ENCODE measurements at places on chromosomes 12 and 14.

GRCh38 chr14:61625165-61625564 lies 70.1 kb upstream of the HIF1A start:
- no peak for DNase-seq

DNA sequence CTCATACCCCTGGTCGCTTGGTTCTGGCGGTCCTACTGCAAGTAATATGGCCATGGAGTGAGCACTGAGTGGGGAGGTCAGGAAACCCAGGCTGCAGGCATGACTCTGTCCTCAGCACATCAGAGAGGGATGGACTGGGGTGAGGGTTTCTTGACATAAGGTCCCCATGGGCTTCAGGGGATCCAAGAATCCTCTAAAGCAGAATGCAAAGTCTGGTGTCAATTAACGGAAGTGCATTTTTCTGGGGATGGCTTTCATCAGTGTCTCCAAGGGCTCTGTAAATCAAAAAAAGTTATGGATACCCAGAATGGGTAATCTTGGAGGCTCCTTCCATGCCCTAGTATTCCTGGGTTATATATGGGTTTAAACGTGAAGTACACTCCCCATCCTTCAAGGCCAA lies 3.7 kb downstream of the FIGNL2 start:
- DNase-seq, result no peak

GRCh38 chr12:55001198-55001868 lies 16.8 kb upstream of the TESPA1 start:
- DNase-seq, result no peak

GRCh38 chr12:123828854-123829547 lies 66.9 kb downstream of the DNAH10 start:
- no peak for DNase-seq

- peak; percentile 76 for DNase-seq
These were observed 13.0 kb downstream of the PLEKHG6 start for GRCh38 chr12:6323340-6323994.

- no peak for DNase-seq
These were observed 23.7 kb downstream of the DEGS2 start for GRCh38 chr14:100135784-100136183.

DNA sequence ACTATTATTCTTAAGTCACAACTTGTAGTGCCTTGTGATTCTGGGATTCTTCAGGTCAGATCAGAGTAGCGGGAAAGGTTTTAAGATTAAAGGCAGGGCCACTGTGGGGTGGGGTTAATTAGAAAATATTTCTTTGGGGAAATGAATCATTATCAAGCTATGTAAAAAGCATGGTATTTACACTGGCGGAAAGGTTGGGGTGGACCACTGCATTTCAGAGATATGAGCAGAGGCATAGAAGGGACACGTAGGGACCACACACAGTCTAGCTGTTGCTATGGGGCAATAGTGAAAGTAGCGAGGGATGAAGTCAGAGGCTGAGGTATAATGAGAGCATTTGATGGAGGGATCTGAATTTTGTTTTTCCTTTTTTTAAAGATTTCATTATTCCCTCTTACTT lies 31.7 kb upstream of the KCNH3 start:
- no peak for DNase-seq

GRCh38 chr12:79223761-79224160 lies 359.2 kb downstream of the SYT1 start:
- DNase-seq, result no peak

GRCh38 chr12:21642707-21643389 lies 14.8 kb downstream of the LDHB start:
- no peak for DNase-seq

GRCh38 chr14:36805131-36805559 lies 143.5 kb downstream of the PAX9 start:
- DNase-seq, result no peak

GRCh38 chr12:3352230-3352629 lies 138.8 kb upstream of the PRMT8 start:
- no peak for DNase-seq

GRCh38 chr14:54564071-54564867 lies 2.7 kb upstream of the SAMD4A start:
- peak; percentile 56 for DNase-seq

DNA sequence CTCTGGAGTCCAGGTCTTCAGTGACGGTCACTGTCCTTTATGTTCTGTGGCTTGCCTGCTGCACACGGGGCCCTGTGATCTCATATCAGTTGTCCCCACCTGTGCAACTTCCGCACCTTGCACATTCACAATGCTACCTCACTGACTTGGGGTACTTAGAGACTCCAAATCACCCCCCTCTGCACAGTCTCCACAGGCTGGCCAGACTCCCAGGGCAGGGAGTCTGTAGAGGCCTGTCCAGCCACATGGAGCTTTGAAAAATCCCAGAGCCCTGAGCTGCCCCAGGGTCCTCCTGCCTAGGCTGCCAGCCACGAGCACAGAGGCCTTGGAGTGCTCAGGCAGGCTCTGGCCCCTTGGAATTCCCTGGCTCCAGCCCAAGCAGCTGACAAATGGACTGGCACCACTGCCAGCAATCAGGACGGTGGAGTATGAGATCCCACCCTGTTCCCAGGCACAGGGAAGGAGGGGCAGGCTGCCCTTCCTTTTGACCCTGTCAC lies 26.4 kb downstream of the CMKLR1 start:
- no peak for DNase-seq

GRCh38 chr12:49674318-49674981 lies 32.8 kb downstream of the FMNL3 start:
- DNase-seq, result no peak

DNA sequence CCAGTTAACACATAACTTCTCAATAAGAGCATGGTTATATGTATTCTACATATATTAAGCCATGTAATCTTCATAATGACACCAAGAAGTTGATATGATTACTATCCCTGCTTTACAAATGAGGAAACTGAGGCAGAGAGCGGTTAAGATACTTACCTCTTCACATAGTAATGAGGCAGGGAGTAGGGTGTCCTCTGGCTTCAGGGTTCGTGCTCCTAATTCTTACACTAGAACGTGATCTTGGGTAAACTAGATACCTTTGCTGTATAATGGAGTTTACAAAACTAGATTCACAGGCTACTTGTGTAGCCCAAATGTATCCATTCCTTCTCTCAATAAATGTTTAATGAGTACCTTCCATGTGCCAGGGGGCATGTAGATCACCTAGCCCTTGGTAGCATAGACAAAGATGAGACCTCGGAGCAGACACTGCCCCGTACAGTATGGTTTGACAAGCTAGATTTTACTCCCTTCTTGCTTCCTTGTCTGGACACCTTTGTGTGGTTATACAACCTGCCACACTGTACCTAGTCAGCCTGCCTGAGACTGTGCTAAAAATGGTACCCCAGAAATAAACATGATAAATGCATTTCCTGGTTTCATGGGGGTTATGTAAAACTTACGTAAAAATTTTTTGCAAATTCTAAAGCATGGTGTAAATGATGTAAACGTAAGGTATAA lies 991.8 kb downstream of the VRK1 start:
- no peak for DNase-seq

DNA sequence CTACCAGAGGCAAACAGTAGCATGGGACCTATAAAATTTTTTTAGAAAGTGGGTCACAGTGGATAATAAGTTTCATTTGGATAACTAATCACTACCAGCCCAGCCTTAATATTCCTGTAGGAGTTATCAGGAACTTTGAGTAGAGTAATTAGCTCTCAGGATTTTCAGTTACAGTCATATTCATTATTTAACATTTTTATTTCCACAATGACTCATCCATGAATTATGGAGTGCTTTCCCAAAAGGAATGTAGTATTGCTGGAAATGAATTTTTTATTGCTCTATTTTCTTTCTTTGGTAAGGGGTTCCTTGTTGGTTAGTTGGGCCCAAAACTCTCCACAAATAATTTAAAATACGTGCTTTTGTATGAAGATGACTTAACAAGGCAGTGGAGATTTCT lies 53.7 kb downstream of the ERC1 start:
- DNase-seq, result no peak

GRCh38 chr12:68611094-68611805 lies 551 bp downstream of the RAP1B start:
- peak; percentile 62 for DNase-seq

DNA sequence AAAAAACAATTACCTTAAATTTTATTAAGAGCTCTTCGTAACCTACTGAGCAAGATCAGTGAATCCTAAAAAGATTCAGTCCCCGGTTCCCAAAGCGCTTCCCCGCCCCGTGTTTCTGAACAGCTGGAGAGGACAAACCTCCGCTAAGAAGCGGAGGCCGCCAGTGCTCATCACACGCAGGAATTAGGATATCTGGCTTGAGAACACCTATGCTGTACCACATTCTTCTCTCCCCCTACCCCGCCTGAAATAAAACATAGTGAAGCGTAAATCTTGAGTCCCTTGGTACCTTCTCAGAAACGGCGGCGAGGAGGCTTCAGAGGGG lies 774 bp upstream of the WDR20 start:
- no peak for DNase-seq

DNA sequence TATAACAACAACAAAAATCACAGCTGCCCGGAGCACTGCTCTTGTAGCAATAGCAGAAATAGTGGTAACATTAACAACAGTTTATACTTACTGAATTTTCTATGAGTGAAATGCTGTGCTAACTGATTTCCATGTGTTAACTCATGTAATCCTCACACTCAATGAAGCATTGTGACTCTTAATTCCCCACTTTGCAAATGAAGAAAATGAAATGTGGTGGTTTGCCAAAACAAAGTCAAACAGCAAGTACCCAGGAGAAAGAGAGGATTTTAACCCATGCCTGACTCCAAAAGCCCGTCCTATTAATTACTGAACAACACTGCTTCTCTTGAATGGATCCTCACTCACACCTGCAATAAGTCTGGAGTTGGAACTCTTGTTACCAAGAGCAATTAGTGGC lies 123.5 kb downstream of the MED13L start:
- DNase-seq, result no peak

- DNase-seq, result no peak
These were observed 54.9 kb upstream of the DIO3 start for GRCh38 chr14:101506211-101506925.

- DNase-seq, result no peak
These were observed 12.9 kb downstream of the BTBD7 start for GRCh38 chr14:93319958-93320357.

- DNase-seq, result no peak
These were observed 102.0 kb downstream of the PIK3C2G start for GRCh38 chr12:18363321-18363720.

DNA sequence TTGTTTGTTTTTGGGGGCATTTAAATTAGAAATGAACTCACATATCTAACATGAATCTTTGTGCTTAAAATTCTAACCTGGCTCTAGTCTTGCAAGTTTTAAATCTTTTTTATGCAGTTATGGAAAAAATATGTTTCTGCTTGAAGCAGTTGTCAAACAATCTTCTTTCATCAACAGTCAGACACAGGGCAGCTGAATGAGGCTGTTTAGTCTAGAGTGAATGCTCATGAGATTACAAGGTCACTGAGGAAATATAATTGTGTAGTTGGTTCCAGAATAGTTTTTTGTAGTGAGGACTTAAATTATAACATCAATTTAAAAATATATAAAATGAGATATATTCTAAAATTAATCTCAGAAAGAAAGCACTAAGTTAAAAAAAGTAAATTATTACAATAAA lies 76.5 kb downstream of the TRMT5 start:
- no peak for DNase-seq

- DNase-seq, result peak; percentile 36
These were observed 1.2 kb downstream of the CDK2AP1 start for GRCh38 chr12:123270214-123271000.

DNA sequence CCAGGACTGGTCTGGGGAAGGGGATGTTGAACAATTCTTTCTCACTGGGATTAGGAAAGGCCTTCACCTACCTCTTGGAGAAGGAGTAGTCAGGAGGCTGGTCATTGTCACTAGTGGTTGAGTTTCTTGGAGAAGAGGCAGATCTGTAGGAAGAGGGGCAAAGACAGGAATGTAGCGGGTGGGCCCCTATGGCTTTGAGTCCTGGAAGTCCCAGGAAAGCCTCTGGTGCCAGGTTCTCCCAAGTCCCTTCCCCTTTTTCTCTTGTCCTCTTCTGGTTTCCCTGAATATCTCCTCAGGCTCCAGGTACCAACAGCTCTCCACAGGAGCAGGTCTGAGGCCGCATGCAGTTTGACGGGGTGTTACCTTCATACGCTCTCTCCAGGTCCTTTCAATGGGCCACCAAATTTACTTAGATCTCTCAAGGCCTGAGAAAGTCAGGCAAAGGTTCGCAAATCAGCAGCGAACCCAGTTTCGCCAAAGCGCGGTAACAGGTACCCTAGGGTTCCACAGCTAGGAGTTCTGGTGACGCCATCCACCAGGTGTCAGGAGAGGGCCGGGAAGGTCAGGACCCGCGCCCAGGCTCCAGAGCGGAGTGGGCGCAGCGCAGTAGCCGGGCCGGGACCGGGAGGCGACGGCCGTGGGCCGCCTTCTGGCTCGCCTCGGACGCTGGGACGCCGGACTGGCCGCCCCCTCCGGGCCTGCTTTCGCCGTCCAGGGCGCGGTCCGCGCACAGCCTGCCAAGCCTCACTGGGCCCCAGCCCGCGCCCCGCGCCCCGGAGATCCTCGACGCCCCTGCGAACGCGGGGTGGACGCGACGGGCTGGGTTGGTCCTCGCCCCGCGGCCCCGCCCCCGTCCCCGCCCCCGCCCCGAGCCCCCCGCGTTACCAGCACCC lies 795 bp downstream of the SMAGP start:
- peak; percentile 47 for DNase-seq

- no peak for DNase-seq
These were observed 634.6 kb downstream of the ETNK1 start for GRCh38 chr12:23259558-23259957.

DNA sequence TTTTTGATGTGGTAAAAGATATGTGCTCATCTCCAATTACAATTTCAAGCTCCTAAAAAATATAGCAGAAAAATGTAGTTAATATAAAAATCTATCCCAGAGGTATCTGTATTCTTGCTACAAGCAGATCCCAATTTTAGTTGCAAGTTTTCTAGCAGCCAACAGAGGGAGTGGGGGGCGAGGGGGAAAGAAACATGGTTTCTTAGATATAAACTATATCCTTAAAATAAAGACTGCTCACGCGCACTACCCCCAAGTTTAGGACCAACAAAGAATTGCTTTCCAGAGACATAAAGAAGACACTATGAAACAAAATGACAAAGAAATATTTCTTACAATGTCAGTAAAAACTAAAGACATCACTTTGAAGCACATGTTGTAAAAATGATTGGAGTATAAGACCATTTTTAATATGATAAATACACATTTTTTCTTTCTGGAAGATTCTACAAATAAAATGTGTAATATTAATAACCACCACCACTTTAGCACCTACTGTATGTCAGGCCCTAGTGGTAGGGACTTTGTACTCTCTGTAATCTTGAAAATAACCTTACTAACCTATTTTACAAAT lies 5.4 kb downstream of the MAGOHB start:
- peak; percentile 38 for DNase-seq

DNA sequence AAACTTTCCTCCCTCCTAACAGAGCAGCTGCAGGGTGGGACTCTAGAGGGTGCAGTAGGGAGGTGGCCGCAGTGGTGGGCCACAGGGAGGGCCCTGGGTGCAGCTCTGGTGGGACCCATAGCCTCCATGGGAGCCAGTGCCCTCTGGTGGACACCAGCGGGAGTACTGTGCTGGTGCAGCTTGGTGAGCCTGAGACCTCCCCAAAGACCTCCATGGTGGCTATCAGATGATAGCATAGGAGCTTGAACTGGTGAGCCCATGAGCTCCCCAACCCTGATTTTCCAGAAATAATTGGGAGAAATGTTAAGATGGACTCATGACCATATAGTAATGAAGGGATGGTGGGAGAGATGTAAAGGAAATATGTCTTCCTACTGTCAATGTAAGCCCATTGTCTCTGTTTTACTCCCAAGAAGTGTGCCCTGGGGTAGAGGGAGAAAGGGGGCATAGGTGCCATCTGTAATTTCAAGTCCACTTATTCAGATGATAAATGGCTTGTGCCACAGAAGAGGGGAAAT lies 98.7 kb downstream of the GAS2L3 start:
- peak; percentile 53 for DNase-seq

GRCh38 chr14:69183735-69184134 lies 7.6 kb upstream of the EXD2 start:
- no peak for DNase-seq
